ENCODE measurements at places on chromosomes 16 and 17.
A peak's percentile ranks its signal among the peaks of the same experiment; 100 is the strongest.

- no peak for DNase-seq
Measured at GRCh38 chr17:2018716-2019510, 6.2 kb downstream of the RTN4RL1 start.

- DNase-seq, result no peak
Measured at GRCh38 chr17:9361188-9361955, 214.2 kb downstream of the STX8 start.

GRCh38 chr16:15980329-15980728, 30.9 kb downstream of the ABCC1 start:
- no peak for DNase-seq

DNA sequence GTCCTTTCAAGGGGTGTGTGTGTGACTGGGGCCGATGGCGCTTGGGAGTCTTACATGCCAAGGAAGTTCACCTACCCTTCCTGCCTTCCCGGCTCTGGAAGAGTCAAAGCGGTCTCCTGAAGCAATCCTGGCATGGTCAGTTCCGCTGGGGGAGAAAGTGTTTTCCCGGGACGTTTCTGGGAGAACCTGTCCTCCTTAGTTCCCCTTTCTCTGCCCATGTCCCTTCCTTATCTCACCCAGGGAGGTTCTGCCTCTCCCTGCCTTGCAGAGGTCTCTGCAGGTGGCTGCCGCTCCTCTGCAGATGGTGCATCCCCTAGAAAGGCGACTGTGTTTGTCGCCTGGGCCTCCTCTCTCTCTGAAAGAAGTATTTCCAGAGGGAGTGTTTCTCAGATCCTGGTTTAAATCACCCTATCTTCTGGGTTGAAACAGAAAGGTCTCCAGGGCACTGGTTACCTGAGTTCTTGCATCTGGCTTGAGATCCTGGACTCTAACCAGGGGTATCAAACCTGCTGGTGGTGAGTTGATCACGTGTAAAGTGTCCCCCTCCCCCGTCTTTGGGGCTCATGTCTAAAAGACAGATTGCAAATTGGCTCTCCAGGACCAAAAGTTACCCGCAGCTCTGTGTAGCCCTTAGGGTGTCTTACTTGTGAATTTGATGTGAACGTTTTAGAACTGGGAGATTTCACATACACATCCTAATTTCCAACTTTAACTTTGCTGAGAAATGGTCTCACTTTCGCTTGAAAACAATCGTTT, 1.9 kb downstream of the PRKCB start:
- DNase-seq, result no peak

- no peak for DNase-seq
Measured at GRCh38 chr16:70157105-70157476, 16.5 kb upstream of the CLEC18C start.

GRCh38 chr16:14240219-14240843, 169.2 kb downstream of the MRTFB start:
- DNase-seq, result no peak

DNA sequence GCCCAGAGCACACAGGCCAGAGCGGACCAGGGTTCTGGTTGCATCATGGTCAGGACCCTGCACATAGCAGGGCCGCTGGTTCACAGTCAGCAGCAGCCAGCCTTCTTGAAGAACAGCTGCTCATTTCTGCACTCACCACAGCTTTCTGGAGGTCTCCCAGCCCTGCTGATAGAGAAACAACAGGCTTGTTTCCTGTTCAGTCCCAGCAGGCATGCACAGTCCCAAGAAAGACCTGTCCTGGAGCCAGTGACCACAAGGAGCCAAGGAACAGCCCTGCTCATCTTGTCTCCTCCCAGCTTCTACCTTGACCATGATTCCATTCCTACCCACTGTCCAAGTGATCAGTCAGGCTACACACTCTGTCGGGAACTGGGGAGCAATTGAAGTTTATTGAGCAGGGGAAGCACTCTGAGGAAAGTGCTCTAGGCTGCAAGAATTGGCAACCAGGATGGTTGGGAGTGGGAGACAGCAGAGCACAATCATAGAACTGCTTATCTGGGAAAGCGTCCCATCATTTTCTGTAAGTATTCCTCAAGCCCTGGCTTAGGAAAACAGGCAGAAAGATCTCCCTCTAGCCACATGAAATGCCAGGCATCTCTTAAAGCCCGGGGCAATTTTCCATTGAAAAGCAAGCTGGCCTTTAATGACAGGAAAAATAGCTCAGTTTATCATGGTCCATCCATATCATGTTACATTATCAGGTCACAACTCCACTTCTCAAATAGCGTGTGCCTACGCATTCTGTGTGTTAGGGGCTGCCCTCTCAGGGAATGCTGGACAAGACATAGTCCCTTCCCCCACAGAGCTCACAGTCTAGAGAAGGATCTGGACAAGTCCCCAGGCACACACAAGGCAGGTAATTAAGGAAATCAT, 155.4 kb upstream of the FOXF1 start:
- no peak for DNase-seq

DNA sequence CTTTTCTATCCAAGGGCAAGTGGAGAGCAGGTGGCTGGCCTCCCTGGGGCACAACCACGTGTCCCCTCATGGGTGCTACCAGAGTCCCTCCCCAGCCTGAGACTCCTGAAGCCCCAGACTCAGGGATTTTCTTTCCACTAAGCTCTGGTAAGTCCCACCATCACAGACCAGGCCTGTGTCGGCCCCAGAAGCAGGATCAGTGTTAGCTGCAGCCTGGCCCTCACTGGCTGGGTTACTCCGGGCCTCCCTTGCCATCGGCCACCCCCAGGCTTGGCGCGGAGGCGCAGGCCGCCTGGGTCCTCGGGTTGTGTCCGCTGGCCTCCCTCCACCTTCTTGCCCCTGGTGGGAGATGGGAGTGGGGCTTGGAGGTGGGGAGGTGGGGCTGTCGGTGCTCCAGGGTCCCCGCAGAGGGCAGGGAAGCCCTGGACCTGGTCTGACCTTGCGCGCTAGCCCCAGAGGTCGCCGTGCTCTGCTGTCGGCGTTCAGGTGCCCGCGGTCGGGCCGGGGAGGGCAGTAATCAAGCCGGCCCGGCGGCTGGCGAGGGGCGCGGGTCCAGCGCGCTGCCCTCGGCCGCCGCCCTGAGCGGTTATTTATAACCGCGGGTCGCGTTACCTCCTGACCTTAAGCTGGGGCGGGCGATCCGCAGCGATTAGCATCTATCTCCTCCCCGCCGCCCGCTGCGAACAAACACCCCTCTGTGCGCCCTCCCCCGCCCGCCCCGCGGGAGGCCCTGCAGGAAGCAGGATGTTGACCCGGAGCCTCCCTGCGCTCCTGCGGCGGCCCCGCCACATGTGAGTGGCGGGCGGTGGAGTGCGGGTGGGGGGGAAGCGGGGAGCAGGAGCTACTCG, 78.1 kb upstream of the TOB1 start:
- no peak for DNase-seq

DNA sequence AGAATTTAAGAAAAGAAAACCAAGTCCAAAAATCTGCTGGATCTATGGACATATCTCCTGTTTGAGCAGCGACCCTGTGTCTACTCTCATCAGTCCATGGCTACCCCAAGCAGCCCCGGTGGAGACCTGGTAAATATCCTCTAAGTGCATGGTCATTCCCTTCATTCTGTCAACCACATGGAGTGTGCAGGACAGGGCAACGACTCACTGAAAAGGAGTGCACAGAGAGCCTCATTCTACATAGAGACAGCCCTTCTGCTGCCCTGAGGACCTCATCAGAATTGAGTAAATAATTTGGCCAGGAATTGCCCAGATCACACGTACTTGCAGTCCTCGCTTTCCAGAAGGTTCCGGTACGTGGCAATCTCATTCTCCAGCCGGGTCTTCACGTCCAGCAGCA, 3.0 kb downstream of the KRT38 start:
- DNase-seq, result no peak

DNA sequence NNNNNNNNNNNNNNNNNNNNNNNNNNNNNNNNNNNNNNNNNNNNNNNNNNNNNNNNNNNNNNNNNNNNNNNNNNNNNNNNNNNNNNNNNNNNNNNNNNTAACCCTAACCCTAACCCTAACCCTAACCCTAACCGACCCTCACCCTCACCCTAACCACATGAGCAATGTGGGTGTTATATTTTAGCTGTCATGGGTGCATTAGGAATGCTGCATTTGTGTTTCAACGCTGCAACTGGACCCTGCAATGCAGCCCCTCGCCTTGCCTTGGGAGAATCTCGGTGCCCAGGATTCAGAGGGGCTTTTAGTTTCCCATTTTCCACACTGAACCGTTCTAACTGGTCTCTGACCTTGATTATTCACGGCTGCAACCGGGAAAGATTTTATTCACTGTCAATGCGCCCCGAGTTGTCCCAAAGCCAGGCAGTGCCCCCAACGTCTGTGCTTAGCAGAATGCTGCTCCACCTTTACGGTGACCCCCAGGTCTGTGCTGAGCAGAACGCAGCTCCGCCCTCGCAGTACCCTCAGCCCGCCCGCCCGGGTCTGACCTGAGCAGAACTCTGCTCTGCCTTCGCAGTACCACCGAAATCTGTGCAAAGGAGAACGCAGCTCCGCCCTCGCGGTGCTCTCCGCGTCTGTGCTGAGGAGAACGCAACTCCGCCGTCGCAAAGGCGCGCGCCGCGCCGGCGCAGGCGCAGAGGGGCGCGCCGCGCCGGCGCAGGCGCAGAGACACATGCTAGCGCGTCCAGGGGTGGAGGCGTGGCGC, 43.3 kb downstream of the POLR3K start:
- no peak for DNase-seq

DNA sequence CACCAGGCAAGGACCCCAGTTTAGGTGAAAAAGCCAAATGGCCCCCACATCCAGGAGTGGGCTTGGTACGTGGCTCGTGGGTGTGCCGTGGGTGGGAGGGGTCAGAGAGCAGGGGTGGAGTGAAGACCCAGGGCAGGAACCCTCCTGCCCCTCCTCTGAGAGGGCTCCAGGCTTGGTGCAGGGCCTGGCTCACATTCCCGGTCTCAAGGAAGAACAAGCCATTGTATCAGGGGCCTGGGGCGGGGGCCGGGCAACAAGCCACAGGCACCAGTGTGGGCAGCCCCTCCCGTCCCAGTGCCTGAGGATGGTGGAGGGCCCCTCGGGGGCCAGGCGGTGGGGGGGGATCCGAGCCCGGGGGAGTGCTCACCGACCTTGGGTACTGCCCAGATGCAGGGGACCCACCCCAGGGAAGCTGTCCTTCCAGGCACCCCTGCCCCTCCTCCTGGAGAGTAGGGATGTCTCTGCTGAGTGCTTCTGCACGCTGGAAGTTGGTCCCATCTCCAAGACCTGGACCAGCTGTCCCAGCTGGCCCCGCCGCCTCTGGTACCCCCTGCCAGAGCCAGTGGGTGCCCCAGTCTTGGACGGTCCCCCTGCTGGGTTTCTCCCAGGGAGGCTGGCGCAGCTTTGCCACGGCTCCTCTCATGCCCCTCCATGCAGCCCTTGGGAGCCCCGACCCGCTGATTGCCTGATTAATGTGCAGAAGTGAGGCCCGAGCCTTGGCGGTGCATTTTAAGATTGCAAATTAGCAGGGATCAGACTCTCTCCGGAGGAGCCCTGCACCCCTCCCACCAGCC, 83.7 kb downstream of the RTN4RL1 start:
- DNase-seq, result no peak

GRCh38 chr17:1467898-1468492, 12.0 kb upstream of the CRK start:
- DNase-seq, result no peak

DNA sequence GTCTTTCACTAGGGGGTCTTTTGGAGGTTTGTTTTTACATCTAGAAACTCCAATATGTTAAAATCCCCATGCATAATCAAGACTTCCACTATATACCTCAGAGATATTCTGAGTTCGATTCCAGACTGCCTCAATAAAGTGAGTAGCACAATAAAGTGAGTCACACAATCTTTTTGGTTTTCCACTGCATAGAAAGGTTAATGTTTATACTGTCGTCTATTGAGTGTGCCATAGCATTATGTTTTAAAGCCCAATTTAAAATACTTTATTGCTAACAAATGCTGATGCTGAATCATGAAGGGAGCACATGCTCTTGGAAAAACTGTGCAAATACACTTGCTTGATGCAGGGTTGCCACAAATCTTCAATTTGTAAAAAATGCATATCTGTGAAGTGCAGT, 227.5 kb upstream of the ZFHX3 start:
- DNase-seq, result no peak

DNA sequence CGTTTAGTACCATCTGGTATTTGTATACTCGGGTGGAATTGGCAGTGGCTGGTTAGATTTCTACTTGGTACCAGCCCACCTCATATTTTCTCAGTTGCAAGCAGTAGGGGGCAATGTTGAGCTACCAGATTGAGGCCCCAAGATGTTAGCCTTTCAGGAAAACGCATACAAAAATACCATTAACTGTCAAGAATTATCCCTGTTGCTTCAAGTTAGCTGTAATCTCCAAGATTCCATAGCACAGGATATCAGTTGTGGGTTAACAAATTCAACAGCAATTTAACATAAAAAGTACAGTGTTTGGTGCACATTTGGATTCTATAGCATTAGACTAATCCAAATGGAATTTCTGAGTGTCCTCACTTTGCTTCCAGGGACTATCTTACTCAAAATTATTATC, 188.2 kb downstream of the FTO start:
- DNase-seq, result peak; percentile 78

DNA sequence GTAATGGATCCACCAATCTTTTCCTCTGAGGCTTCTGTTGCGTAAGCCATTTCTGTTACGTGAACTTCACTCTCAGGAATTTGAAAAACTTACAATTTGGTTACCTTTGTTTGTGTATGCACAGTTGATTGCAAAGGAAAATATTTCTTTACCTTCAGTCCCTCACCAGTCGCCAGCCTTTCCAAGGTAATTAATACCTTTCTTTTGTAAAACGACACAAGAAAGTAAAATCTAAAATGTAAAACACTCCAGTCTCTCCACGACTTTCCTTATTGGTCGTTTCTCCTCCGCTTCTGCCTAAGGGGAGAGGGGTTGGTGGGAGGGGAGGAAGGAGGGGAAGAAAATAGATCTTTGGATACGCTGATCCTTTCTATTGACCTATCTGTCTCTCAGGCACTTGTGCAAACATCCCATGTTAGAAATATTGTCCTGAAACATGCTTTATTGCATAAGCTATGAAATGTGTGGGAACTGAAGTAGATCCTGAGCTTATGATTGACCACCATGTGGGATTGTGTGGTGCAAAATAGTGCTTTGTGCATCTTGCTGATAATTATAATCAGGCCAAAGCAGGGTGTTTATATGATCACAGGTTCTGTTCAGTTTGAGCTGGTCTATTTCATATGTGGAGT, 32.4 kb upstream of the EFCAB13 start:
- no peak for DNase-seq

DNA sequence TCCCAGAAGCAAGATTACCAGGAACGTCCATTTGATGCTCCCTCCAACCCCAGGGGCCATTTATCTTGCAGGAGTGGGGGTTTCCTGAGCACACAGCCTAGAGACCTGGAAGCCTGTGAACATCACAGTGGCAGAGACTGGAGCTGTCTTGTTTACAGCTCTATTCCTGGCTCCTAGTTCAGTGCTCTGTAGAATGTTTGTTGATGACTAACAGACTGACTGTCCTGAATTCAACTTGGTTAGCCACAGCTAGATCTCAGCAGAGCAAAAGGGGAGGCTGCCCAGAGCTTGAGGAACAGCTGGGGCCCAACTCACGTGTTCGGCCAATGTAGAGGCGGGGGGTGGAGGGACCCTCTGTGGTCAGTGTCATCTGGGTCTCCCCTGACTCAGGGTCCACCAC, 6.6 kb downstream of the ERN2 start:
- no peak for DNase-seq

Data from fibroblast of skin of left biceps (primary cell).